ENCODE measurements at places on chromosomes 11 and 22.

DNA sequence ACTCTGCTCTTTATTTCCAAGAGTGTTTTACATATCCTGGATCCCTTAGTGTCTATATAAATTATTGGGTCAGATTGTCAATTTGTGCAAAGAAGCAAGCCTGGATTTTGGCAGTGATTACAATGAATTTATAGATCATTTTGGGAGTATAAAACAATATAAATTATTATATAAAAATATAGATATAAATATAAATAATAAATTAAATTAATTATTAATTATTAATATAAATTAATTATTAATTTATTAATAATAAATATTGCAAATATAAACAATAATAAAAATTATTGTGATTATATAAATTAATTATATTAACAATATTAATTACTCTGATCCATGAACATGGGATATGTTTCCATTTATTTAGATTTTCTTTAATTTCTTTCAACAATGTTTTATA is 32.5 kb downstream of the RTL6 start:
- no peak for DNase-seq

- no peak for DNase-seq
Observed at GRCh38 chr11:112162761-112163546, 940 bp downstream of the IL18 start.

DNA sequence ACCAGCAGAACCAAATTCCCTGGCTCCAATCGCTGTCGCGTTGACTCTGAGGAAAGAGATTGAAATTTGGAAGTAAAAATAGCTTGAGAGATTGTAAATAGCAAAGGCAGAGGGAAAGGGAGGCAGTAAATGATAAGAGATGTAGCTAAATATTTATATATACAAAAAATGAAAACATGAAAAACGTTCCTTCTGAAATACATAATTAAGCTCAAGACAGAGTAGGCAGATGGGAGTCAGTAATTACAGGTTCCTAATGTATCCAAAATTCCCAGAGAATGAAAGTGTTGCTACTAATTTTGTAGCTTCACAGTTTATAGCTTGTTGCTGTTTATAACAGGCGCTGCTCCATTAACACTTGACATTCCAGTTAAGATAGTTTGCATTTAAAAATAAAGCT is 648.7 kb downstream of the KCNA4 start:
- no peak for DNase-seq

- DNase-seq, result no peak
Observed at GRCh38 chr11:86418917-86419316, 44.2 kb downstream of the CCDC81 start.

GRCh38 chr11:43585877-43586608 is 94.5 kb upstream of the HSD17B12 start:
- no peak for DNase-seq

- no peak for DNase-seq
Observed at GRCh38 chr11:97615546-97615945, 1225.7 kb downstream of the JRKL start.

GRCh38 chr11:121304759-121305158 is 12.2 kb downstream of the SC5D start:
- no peak for DNase-seq

DNA sequence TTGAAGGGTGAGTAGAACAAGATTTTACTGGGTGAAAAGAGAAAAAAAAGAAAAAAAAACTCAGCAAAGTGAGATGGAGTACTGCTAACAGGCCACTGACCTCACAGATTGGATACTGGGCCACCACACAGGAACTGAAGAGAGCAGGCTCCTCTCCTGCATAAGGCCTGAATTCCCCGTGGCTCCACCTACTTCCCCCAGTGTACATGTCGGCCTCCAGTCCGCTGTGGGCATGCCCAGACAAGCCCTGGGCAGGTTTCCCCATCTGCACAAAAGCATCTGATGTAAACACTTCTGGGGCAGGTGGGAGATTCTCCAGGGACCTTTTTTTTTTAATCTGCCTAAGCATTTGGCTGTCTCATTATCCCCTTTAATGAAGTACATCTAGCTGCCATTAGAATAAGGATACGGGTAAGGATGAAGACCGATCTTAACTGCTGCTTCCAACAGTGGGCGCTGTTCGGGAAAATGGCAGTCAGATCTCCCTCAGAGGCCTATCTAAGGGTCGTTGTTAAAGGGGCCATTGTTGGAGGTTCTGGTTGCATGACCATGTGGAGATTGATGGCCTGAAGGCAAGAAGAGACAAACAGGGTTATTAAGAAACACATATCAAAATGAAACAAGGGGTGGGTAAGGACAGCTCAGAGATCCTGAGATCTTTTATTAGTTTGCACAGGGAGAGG is 48.5 kb downstream of the MS4A13 start:
- no peak for DNase-seq

- DNase-seq, result no peak
Observed at GRCh38 chr11:134528453-134528852, 116.4 kb upstream of the B3GAT1 start.

GRCh38 chr11:58561394-58562098 is 14.1 kb downstream of the LPXN start:
- DNase-seq, result no peak

- no peak for DNase-seq
Observed at GRCh38 chr11:30388957-30389356, 66.1 kb downstream of the ARL14EP start.

GRCh38 chr22:23166042-23166831 is 14.1 kb upstream of the BCR start:
- no peak for DNase-seq

DNA sequence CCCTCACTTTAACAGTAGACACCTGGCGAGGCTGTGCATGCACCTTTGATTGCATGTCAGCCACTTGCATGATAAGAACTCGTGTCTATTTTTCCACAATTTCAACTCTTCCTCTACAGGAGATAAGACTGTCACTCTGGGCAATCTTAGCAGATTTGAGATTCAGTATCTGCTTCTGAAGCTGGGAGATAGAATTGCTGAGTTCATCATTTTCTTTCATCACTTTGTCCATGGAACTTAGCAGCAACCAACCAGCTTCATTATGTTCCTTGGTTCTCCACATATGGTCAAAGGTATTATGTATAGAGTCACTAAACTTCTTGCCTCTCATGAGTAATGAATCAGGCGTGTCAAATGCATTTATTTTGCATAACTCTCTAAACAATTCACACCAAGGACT is 17.1 kb downstream of the MTNR1B start:
- DNase-seq, result no peak

DNA sequence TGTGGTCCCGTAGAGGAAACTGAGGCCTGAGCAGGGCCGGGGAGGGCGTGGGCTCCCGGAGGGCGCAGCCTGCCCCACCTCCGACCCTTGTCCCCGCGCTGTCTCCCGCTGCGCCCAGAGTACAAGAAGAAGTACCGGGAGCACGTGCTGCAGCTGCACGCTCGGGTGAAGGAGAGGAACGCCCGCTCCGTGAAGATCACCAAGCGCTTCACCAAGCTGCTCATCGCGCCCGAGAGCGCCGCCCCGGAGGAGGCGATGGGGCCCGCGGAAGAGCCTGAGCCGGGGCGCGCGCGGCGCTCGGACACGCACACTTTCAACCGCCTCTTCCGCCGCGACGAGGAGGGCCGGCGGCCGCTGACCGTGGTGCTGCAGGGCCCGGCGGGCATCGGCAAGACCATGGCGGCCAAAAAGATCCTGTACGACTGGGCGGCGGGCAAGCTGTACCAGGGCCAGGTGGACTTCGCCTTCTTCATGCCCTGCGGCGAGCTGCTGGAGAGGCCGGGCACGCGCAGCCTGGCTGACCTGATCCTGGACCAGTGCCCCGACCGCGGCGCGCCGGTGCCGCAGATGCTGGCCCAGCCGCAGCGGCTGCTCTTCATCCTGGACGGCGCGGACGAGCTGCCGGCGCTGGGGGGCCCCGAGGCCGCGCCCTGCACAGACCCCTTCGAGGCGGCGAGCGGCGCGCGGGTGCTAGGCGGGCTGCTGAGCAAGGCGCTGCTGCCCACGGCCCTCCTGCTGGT is 1.9 kb downstream of the NLRP6 start:
- no peak for DNase-seq

- no peak for DNase-seq
Observed at GRCh38 chr22:22088658-22089458, 106.3 kb upstream of the TOP3B start.

DNA sequence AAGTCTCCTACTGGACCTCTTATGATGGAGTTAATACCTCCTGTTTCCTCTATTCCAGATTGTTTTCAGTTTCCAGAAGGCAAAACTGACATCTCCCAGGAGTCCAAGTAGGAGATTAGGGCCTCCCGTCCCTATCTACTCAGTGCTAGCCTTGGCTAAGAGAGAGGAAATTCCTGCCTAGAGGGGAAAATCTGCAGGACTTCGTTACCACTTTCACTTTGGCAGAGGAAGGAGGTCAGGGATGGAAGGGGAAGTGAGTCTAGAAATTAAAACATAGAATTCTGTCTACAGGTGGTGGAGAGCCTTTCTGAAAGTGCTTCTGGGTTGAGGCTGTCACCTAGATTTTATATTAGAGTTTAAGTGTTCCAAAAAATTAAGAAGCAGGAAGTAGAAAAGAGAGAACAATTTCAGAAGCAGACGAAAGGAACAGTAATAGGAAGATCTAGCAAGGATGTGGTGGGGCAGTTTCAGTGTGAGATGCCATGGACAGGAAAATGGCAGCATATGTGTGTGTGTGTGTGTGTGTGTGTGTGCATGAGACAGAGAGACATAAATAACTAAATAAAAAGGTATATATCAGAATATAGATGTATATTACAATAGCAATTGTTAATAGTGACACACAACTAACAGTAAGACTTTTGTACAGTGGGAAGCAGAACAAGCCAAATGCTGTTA is 2.4 kb upstream of the TRIM68 start:
- no peak for DNase-seq

- no peak for DNase-seq
Observed at GRCh38 chr11:41446107-41446506, 13.3 kb downstream of the LRRC4C start.

DNA sequence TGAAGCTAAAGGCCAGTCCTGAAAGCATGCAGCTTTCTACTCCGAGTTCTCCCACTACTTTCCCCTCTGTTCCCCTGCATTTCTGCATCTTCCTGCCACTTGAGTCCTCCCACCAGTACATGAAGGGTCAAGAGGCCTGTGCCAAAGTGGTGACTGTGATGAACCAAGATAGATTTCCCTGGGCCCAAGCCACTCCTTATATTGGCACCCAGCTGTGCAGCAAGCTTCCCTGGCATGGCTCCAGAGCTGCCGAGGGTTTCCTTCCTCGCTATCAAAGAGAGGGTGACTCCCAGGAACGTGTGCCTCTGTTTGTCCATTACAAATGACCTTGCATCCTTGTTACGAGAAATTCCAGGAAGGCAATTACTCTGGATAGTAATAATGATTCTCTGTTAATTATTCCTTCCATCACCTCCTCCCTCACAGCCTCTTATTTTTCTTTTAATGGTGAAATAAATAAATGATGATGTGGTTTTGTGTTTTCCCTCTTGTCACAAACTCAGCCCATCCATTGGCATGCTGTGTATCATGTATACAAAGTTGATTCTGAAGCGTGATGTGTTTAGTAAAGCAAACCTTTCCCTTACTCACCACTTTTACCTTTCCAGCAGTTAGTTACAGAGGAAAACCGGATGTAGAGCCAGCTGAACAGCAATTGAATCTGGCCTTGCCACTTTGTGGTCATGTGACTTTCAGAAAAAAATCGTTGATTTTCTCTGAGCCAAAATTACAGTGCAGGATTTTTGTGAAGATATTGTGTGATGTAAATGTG is 8.3 kb downstream of the SRSF8 start:
- no peak for DNase-seq

- DNase-seq, result no peak
Observed at GRCh38 chr11:88739524-88739923, 326.3 kb downstream of the GRM5 start.

DNA sequence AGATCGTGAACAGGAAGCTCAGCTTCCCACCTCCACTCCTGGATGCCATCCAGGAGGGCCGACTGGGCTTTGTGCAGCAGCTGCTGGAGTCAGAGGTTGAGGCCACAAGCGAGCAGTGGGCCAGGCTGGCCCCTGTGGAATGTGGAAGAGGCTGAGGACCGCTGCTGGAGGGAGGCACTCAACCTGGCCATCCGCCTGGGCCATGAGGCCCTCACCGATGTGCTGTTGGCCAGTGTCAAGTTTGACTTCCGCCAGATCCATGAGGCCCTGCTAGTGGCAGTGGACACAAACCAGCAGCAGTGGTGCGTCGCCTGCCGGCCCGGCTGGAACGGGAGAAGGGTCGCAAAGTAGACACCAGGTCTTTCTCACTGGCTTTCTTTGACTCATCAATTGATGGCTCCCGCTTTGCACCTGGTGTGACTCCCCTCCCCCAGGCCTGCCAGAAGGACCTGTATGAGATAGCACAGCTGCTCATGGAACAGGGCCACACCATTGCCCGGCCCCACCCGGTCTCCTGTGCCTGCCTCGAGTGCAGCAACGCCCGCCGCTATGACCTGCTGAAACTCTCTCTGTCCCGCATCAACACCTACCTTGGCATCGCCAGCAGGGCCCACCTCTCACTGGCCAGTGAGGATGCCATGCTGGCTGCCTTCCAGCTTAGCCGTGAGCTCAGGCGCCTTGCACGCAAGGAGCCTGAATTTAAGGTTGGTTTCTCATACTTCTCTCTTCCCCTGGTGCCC is 24.9 kb downstream of the ART5 start:
- no peak for DNase-seq

- DNase-seq, result peak; percentile 61
Observed at GRCh38 chr22:21712751-21713427, 22.7 kb downstream of the YPEL1 start.

DNA sequence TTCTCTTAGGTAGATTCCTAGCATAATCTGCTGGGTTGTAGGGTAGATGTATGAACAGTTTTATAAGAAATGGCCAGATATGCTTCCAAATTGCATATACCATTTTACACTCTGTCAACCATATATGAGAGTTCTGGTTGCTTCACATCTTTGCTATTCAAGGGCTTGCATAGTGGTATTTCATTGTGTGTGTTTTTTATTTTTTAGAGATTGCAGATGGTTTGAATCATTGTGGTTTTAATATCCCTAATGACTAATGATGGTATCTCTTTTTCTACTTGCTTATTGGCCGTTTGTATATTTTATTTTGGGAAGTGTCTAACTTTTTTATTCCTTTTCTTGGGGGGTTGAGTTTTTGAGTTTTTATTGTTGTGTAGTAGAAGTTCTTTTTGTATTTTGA is 26.9 kb downstream of the RNF214 start:
- DNase-seq, result peak; percentile 43

DNA sequence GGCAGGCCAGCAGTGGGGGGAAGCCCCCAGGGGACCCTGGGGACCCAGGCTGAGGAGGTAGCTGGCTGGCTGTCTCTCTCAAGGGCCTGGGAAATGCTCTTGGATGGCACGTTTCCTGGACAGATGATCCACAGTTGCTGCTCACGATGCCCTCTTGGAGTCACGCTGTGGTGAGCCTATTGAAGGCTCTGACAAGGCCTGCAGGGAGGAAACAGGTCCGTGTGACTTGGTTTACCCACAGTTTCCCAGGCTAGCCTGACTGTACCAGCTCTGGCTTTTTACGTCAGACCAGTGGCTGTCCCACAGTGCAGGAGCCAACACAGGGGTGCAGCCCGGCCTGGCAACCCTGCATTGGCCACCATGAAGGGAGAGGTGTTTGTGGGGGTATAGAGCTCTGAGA is 29.2 kb upstream of the PPARA start:
- no peak for DNase-seq

Data from fibroblast of the conjunctiva (primary cell).